ENCODE measurements at places on chromosomes 2 and 18.

- no peak for DNase-seq
Observed at GRCh38 chr2:63300835-63301234, 250.2 kb downstream of the OTX1 start.

- DNase-seq = no peak
Observed at GRCh38 chr2:223451-223850, 40.4 kb downstream of the SH3YL1 start.

- peak; percentile 51 for DNase-seq
Observed at GRCh38 chr2:235614900-235615712, 121.3 kb downstream of the AGAP1 start.

DNA sequence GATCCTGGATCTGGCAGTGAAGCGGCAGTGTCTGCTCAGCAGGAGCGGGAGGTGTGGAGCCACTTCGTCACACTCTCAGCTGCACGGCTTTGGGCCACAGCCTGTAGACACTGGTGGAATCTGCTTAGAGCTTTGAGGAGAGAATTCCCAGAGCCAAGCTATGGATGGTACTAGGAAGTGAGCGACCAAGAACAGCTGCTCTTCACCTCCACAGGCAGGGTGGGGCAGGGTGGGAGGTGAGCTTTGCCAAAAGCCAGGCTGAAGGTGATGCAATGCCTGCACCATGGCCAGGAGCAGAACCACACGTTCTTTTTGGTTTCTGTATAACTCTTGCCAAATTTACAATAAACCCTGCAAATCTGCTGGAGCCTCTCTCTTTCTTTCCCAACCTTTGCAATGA, 226.1 kb downstream of the ANKRD30B start:
- DNase-seq = no peak

GRCh38 chr18:48942554-48943261, 8.1 kb downstream of the SMAD7 start:
- DNase-seq = no peak

- DNase-seq = no peak
Observed at GRCh38 chr18:34650121-34650545, 60.0 kb upstream of the DTNA start.

DNA sequence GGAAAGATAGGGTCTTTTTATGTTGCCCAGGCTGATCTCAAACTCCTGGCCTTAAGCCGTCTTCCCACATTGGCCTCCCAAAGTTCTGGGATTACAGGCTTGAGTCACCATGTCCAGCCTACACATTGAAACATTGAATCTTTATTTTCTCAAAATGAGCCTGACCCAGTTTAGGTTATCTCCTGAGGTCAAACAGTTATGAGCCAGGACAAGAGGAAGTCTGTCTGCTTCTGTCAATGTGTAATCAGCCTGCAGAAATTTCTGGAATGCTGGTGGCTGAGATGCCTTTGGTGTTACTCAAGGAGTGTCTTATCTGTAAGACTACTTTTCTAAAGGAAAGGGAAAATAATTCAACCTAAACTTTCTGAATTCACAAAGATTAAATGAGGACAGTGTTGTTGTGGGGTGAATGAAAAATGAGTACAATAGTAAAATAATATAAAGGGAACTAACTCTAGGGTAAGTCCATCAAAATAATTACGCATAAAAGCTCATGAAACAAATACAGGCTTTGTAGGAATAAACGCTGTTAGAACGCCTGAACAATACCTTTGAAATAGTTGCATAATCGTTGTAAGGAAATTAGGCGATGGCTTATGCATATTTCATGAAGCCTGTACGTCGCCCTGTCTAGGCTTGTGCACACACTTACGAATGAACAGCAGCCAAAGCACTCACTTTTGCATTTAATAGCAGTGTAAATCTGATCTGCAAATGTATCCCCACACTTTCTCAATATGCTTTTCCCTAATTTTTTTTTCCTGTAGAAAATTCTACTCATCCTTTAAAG, 260.8 kb downstream of the RDH14 start:
- DNase-seq = no peak

DNA sequence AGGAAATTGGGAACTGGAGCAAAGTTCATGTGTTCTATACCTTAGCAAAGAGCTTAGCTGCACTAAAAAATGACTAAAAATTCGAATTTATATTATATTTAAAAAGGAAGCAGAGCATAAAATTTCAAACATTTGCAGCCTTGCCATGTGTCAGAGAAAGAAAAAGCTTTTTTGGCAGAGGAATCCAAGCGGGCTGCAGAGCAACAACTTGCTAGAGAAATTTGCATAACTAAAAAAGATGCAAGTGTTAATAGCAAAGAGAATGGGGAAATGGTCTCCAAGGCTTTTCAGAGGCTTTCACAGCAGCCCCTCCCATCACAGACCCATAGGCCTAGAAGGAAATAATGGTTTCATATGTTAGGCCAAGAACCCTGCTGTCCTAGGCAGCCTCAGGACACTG, 1315.9 kb downstream of the DSC3 start:
- no peak for DNase-seq

DNA sequence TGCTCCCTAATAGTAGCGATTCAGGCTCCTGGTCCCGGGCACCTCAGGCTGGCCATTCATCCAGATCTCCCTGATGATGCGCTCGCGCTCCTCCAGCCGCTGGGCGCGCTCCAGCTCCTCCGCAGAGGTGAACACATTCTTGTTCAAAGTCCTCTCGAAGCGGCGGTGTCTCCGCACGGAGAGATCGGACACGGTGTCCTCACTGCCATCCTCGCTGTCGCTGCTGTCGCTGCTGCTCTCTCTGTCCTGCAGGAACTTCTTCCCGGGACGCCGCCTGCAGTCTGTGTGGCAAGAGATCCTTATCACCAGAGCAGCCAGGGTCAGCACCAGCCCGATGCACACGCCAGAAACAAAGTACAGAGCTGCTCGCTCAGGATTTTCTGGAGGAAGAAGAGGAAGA, 67.5 kb downstream of the EVA1A start:
- no peak for DNase-seq

DNA sequence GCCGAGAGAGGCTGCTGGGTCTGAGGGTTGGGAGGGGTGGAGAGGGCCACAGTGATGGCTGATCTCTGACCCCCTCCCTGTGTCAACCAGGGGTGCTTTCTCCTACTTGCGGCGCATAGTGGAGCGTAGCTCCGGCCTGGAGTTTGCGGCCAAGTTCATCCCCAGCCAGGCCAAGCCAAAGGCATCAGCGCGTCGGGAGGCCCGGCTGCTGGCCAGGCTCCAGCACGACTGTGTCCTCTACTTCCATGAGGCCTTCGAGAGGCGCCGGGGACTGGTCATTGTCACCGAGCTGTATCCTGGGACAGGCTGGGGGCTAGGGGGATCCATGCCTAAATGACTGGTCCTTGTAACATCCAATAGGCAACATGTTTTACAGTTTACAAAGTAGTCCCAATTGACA, 20.9 kb upstream of the GMPPA start:
- no peak for DNase-seq

DNA sequence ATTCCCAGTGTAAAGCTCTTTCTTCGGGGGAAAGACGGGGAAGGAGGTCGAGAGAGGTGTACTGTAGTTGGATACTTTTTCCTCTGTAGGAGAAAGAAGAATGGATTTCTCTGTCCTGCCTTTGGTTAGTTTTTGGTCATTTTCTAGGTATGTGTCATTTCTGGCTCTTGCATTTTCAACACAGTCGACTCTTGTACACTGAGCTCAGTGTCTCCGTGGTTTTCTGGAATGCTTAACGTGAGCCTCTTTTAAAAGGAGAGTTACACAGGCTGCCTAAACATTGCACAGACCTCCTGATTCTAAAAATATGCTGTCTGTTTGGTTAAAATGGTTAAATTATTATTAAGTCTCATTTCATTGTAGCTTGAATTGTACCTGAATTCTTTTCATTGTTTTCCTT, 21.8 kb upstream of the GLS start:
- no peak for DNase-seq

GRCh38 chr2:44429034-44429433, 67.3 kb downstream of the CAMKMT start:
- no peak for DNase-seq

DNA sequence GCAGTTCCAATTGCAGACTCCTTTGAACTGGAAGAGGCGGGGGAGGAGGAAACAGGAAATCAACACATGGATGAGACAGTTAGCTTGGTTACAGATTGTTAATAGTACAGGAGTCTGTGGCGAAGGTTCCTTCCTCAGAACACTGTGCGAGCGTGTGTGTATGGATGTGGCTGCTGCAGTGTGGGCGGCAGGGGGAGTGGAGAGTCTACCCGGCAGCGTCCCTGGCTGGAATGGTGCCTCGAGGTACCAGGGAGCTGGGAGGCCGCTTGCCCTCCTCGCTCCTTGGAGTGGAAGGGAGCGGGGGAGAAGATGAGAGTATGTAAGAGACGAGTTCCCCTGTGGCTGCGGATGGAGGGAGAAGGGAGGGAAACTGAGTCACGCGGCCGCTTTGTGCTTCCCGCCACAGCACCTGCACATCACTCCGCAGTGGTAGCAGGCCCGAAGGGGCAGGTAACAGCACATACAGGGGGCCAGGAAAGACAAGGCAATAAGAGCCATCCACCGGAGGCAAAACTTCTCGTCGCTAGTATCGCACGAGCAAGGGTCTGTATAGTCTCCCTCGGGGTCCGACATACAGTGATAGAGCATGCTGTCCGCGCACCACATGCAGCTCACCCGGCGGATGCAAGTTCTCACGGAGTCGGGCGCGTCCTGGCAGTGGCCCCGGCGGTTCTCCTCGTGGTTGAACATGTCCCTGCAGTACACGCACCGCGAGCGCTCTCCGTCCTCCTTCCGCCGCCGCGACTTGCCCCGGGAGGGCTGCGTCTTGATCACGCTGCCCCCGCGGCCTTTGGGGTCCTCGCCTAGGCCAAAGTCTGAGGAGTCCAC, 85.7 kb downstream of the ACTR2 start:
- DNase-seq = no peak

DNA sequence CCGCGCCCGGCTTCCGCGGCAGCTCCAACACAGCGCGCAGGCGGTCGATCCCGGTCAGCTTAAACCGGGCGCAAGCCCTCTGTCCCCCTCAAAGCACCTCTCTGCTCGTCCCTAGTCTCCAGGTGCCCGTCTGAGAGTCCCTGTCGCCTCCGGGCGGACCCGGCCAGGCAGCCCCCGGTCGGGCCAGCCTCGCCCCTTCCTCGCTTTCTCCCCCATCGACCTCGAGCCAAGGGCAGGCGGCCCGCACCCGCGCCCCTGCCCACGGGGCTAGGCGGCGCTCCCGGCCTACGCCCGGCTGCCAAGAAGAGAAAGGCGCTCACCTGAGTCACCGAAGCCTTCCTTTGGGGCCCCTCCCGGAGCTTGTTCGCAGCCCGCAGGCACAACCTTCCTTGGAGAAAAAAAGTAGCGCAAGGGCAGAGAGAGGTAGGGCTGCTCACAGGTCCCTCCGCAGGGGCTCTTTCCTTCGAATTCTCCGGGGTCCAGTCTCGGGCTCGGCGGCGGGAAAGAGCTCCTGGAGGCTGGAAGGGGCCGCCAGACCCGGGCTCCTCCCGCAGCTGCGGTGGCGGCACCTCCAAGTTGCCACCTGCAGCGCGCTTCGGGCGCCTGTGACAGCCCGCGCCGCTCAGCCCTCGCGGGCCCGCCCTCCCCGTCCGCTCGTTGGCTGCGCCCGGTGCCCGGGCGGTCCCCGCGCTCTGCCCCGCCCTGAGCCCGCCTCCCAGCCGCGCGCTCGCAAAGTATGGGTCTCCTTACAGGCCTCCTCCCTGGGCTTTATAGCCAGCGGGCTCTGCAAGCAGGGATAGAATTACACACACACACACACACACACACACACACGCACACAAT, 86.5 kb upstream of the EPB41L3 start:
- peak; percentile 32 for DNase-seq

GRCh38 chr2:46352621-46353020, 55.4 kb downstream of the EPAS1 start:
- no peak for DNase-seq

DNA sequence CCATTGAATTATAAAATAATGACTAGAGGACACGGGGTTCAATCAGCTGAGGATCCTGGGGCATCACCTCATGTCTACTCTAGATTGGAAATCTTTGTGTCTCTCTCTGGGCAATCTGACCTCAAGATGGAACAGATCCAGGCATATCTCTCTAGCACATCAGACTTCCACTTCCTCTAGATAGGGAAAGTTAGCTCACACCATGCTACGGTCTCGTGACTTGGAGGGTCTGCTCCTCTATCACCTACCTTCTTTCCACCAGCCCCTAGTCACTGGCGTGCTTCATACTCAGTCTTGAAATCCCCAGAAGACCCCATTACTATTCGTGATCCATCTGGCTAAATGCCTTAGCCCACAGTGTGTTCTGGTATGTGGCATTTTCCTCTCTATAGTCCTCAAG, 148.8 kb downstream of the ANKRD44 start:
- DNase-seq = no peak

DNA sequence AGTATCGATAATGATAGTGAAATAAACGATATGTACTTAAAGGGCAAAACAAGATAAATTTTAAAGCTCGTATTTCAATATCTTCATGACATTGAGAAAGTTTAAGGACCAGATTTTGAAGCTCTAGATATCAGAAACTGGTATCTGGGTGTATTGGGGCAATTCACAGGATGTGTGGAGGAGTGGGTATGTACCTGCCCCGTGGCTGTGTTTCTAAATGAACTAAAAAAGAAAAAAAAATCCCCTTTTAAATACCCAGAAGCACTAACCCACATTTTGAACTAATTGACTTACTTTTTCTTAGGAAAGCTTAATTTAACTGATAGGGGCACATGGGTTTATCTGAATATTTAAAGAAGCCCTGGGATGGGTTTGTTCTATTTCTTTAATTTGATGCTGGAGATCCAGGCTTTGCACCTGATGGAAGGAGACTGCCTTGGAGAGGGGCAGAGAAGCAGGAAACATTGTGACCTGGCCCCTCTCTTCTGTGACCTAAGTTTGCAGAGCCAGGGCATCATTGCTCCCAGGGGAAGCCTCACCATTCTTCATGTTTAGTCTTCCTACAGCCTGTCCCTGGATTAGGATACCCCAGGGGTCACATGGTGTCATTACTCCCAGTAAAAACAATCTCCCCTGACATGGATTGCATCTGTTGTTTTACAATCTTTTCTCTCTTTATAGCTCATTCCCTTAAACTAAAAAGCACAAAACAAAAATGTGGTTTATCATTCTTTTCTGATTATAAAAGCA, 7.6 kb upstream of the KCTD1 start:
- no peak for DNase-seq
